ENCODE measurements at places on chromosomes 3 and 15.

DNA sequence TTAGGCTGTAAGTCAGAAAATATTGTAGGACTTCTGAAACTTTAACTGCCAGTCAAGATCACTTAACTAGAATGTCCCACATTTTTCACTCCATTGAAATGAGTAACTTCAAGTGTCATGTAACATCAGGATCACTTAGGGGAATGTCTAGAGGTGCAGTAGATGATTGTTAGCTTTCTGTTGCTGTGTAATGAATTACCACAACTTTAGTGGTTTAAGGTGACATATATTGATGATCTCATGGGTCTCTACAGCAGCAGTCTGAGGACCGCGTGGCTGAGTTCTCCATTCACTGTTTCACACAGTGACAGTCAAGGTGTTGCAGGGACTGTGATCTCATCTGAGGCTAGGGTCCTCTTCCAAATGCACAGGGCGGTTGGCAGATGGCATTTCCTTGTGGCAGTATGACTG lies 82.7 kb downstream of the SLC25A26 start:
- DNase-seq, result no peak

GRCh38 chr3:143658116-143658515 lies 190.2 kb downstream of the SLC9A9 start:
- DNase-seq, result no peak

DNA sequence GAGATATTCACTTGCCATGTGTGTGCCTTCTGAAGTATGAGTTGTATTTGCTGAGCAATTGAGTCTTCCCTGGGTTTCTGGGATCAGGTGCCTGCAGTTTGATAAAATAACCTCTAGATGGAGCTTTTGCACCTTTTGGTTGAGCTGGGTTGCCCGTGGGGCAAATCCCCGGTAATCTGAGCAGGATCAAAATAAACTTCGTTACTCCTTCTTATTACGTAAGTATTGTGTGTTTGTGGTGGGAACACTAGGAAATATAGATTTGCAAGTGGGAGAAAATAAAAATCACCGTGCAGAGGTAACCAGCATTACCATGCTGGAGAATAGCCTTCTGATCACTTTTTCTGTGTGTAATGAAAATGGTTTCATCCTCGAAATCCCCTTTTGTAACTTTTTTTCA lies 277.4 kb upstream of the NR2E3 start:
- DNase-seq, result no peak

DNA sequence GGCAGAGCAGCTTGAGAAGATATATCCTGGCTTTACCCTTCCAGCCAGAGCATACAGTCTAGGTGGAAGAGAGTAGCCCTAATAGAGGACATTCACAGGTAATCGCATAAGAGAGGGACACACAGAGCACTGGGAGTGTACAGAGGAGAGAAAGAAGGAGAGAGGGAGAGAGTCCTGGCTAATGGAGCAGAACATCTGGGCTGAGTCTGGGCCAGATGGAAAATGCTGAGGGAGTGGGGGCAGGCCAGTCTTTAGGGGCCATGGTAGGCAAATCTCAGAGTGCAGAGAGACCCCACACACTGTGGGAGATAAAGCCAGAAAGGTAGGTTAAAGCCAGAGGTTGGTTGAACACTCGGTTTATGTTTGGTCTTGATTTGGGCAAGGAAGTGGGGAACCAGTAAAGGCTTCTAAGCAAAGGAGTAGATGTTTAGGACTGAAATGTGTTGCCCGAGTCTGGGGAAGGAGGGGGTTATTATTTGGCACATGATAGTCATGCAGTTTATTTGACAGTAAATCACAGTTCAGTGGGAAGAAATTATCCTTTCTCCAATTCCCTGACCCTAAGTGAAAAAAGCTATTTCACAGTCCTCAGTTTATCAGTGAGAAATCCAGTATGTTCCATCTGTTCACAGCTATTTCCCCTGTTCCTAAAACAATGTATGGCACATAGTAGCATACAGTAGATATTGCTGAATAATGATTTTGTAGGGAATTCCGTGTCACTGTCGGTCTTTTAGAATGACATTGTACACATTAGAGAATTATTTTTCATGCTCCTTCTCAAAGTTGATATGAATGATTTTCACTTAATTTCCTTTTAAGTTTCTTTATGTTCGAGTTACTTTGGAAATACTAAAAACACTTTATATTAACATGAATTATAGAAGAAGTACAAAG lies 45.7 kb downstream of the PDHB start:
- no peak for DNase-seq

DNA sequence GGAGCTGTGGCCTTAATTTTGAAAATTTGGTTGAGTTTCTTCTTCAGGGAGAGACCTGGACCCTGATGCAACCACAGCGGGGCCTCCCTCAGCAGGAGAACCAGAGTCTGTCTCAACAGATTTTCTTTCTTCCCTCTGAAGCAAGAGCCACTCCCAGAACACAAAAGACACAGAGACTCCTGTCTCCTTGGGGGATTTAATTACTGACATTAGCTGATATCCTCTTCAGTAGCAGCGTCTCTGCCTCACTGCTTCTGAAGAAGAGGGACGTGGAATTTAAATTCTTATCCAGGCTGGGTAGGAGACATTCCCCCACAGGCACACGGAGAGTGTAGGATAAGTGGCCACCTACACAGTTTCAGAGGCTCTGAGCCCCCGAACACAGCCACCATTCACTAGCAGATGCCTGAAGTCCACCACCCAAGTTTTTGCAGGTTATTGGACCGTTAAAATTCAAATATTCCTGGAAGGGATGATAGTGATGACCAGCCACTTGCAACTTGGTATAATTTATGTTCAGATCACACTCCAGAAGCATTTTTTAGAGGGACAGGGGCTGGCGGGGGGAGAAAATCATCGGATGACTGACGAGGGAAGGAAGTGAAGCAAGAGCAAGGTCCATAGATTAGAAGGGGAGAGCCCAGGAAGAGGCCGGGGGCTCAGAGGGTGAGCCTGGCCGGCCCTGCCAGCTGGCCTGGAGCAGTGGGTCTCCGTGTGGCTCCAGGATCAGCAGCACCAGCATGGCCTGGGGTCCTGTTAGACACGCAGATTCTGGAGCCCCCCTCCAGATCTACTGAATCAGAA lies 109.7 kb downstream of the BDH1 start:
- no peak for DNase-seq

- DNase-seq, result no peak
Observed at GRCh38 chr15:76776480-76776879, 128.7 kb downstream of the SCAPER start.

- no peak for DNase-seq
Observed at GRCh38 chr15:39432026-39432425, 148.9 kb upstream of the THBS1 start.

- no peak for DNase-seq
Observed at GRCh38 chr15:35540885-35541284, 5.1 kb downstream of the DPH6 start.

GRCh38 chr3:39843440-39843839 lies 34.0 kb downstream of the MYRIP start:
- no peak for DNase-seq

DNA sequence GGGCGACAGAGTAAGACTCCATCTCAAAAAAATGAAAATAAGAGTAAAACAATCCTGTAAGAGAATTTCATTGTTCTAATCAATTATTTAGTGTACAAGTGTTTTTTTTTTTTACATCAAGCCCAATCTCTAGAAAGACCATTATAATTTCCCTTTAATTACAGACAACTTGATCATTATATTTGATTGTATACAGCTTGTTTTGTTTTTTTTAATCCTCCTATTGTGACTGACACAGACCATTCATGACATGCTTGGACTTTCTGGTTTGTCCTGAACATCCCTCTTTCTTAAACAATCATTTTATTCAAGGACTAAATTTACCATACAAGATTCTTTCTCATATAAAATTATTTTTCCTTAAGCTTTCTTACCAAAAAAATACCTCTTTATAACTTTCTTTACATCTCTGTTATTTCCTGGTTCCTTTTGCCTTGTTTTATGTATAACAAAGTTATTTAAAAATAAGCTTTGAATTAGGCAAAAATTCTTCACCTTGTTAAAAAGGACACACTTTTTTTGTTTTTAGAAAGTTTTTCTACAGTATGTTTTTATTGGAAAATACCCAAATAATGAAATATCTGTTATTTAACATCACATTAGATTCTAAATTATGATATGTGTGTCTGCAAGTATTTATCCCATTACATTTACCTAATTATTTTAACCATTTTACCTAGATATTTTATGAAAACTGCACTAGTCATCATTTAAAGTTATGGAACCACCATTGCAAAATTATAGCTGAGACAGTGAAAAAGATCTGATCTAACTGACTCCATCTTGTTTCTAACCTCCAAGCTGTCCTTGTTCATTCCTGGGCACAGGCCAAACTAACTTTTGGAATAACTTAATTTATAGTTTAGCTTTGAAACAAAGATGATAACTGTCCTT lies 26.1 kb upstream of the GFM1 start:
- DNase-seq, result no peak

DNA sequence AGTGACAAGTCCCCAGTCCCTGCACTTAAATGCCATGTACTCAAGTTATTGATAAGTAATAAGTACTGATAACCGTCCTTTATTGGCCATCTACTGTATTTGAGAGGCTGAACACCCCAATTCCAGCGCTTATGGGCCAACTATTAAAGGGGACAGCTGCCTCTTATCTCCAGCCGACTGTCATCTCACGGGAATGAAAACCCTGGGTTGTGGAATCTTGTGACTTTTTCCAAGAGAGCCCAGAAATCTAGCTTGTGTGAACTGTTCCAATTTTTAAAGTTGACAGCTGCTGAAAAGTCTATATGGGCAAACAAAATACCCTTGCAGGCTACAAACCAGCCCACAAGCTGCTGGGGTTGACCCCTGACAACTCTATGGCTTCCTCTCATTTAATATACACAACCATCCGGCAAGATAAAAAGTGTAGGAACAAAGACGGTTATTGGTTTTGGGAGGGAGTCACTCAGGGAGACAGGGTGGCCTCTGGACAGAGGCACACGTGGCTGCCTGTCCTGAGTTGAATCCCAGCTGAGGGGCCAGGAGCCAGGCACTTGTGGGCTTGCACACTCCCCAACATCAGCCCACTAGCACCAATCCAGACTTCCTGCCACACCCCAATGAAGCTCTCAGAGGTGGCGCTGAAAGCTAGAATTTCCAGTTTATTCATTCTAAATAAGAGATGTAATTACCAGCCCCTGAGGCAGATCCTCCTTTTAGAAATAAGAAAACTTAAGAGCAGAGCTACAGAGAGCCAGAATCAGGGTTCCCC lies 16.2 kb downstream of the SPSB4 start:
- no peak for DNase-seq

GRCh38 chr3:110564674-110565073 lies 506.9 kb upstream of the NECTIN3 start:
- no peak for DNase-seq

DNA sequence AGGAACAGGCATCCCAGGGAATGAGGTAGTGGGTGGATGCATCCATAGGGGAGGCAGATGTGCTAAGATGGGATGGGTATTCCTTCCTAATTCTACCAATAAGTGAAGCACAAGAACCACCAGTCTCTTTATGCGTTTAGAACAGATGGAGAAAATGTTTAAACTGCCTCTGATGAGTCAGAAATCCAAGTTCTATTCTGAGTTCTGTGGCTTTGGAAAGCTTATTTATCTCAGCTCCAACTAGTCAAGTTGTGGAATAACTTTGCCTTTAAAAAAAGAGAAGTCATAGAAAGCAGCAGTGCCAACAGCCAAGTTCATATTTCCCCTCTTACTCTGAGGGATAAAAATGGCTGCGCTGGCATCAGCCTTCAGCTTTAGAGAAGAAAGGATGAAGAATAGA lies 761.7 kb downstream of the IGSF11 start:
- no peak for DNase-seq

Measured in GOT3 (cell line).